ENCODE measurements at places on chromosomes 3 and 15.

- H3K27ac ChIP-seq: no peak overlapping the region
- no peaks in the 10 kb centered on the region for H3K27me3 ChIP-seq
- no peaks in the 10 kb centered on the region for H3K4me1 ChIP-seq
- H3K4me3 ChIP-seq: no peak overlapping the region
- H3K36me3 ChIP-seq: no peaks in the 10 kb centered on the region
These were observed 9.4 kb downstream of the ENTPD3 start for GRCh38 chr3:40396406-40396805.

DNA sequence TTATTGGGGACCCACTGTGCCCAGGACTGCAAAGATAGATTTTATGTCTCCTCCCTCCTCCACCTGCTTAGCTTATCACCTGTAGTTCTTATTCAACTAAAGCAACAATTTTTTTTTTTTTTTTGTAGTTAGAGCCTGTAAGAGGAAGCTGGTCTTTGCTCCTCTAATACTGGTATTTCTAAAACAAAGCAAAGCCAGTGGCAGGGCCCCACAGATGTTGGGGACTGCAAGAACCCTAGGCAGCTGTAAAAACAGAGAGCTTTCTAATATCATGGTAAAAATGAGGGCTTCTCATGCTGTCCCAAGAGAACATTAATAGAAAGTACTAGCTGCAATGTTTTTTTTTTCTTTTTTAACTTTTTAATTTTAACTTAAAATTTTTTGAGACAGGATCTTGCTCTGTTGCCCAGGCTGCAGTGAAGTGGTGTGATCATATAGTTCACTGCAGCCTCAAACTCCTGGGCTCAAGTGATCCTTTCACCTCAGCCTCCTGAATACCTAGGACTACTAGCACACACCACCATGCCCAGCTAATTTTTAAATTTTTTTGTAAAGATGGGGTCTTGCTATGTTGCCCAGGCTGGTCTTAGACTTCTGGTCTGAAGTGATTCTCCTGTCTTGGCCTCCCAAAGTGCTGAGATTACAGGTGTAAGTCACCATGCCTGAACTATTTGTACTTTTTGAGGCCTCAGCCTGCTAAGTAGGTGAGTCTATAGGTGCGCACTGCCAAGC is 27.1 kb downstream of the SPATA12 start:
- no peaks in the 10 kb centered on the region for H3K4me1 ChIP-seq
- no peak overlapping the region for H3K27ac ChIP-seq
- H3K36me3 ChIP-seq: no peaks in the 10 kb centered on the region
- DNase-seq: no peak
- no peaks in the 10 kb centered on the region for H3K27me3 ChIP-seq

DNA sequence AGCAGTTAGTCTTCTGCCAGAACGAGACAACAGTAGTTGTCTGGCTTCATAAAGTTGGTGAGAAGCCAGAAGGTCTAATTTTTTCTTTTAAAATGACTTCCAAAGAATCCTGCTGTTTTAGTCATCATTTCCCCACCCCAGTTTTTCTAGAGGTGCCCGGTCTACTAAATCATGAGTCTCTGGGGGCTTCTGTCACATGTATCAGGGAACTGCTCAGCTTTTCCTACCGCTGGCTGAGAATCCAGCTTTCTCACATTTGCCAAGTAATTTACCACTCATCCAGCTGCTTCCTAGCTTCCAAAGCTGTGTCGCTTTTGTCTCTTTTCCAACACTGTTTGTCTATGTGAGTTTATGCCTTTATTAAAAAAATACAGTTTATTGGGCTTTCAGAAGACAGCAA is 183.3 kb downstream of the NSUN3 start:
- H3K4me1 ChIP-seq: no peaks in the 10 kb centered on the region
- H3K27me3 ChIP-seq: no peaks in the 10 kb centered on the region
- H3K27ac ChIP-seq: no peak overlapping the region
- DNase-seq: peak; percentile 20
- H3K4me3 ChIP-seq: no peak overlapping the region

DNA sequence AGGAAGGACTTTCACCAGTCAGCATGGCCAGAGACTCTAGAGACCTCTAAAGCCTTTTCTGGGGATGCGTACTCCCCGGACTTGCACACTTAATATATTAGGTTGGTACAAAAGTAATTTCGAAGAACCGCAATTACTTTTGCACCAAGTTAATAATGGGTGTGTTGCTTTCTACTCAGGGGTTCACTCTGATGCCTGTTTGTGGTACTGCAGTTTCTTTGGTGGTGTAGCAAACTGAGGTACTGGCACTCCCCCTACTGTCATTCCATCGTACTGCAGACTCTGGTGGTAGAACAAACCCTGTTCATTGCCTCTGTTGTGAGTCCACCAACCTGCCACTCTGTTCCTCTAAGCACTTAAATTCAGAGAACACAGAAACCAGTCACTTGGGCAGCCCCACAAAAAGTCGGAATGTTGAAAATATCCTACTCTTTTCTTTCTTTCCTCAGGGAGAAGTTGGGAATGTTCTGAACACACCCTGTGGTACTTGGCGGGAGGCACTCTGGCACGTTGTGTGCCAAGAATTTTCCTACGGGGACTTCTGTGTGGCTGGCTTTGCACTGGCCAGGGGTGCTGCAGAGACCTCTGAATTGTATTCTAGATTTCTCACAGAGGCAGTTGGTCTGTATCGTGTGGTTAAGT is 46.3 kb downstream of the GABRG3 start:
- H3K4me3 ChIP-seq: no peak overlapping the region
- no peaks in the 10 kb centered on the region for H3K4me1 ChIP-seq
- DNase-seq: peak; percentile 74
- no peaks in the 10 kb centered on the region for H3K36me3 ChIP-seq
- no peaks in the 10 kb centered on the region for H3K27me3 ChIP-seq

- H3K4me3 ChIP-seq: no peak overlapping the region
- H3K27me3 ChIP-seq: peaks cover 5% of the 10 kb centered on the region
- H3K27ac ChIP-seq: no peak overlapping the region
- H3K4me1 ChIP-seq: no peaks in the 10 kb centered on the region
- no peaks in the 10 kb centered on the region for H3K36me3 ChIP-seq
- no peak for DNase-seq
These were observed 15.0 kb downstream of the EPHB1 start for GRCh38 chr3:134810052-134810435.

- no peak overlapping the region for H3K27ac ChIP-seq
- H3K27me3 ChIP-seq: peaks cover 61% of the 10 kb centered on the region
- H3K36me3 ChIP-seq: no peaks in the 10 kb centered on the region
- no peaks in the 10 kb centered on the region for H3K4me1 ChIP-seq
- no peak for DNase-seq
- H3K4me3 ChIP-seq: no peak overlapping the region
These were observed 157.6 kb downstream of the KLF13 start for GRCh38 chr15:31483986-31484951.

All from cardiac muscle cell (in vitro differentiated cells and primary cell).